ENCODE measurements at places on chromosomes 3 and 15.

GRCh38 chr3:126638790-126639189, 16.1 kb downstream of the TXNRD3 start:
- DNase-seq = no peak

DNA sequence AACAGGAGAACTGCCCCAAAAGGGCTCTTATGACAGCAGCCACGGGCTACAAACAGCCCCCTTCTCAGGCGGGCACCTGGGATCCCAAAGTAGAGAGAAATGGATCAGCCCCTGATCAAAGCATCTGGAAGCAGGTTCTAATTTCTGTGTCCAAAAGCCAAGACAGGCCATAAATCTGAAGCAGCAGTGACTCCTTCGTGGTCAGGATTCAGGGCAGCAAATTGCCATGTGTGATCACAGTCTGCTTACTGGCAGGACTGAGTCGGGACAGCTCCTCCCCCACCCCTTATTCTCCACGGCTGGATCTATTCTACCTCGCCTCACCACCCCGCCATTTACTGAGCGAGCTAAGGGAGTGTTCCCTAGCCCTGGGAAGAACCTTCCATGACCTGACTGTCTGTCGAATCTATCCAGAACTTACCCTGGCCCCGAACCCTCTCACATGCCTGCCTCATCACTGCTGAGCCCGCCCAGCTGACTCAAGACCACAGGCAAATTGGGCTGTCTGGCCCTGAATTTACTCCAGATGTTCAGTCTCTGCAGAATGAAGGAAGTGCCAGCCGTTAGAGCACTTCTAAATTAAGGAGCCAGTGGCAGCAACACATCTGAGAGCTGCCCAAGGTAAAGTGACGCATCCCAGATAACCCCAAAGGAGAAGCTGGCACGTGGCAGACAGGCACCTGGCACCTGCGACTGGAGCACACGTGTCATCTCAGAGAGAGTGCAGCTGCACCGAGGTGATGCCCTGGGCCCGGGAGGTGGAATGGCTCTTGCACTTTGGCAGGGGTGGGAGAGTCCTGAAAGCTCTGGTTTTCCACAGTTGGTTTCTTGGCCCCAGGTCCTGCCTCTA, 1.3 kb downstream of the LRRC15 start:
- no peak for DNase-seq

DNA sequence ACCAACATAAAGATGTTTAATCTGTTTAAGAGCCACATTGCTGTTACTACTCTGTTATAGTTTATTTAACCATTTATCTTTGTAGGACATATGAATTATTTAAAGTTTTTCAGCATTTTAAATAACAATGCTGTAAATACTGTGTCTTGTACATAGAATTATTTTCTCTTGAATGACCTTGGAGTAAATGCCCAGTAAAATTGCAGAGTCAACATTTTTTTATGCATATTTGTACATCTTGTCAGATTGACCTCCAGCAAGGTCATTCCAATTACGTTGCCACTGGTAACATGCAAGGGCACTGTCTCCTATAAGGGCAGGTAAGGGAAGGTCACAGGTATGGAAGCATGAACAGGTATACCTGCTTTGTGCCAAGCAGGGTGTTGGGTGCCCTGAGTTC, 64.3 kb downstream of the RLBP1 start:
- DNase-seq = no peak

- DNase-seq = no peak
Measured at GRCh38 chr15:60555291-60555690, 76.3 kb upstream of the ICE2 start.

GRCh38 chr15:26179906-26180305, 316.8 kb upstream of the ATP10A start:
- DNase-seq = no peak

GRCh38 chr15:80834906-80835305, 55.7 kb downstream of the CEMIP start:
- no peak for DNase-seq

GRCh38 chr3:38131621-38132369, 5.1 kb downstream of the ACAA1 start:
- DNase-seq = no peak

DNA sequence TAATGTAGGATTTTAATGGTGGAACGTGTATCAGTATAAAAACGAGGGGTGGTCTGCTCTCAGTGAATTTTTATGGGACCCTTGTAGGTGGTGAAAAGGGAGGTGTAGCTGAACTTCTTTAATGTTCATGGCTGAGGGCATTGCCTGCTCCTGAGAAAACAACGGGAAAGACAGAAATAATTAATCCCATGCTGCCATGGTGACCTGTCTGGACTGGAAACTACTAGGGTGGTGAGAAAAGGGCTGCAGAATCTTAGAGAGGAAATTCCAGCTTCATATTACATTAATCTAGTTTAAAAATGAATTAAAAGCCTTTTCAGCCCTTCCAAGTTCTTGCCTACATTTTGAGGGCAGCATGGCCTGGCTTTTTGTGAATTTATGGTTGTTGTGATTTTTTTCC, 47.6 kb downstream of the ZBTB38 start:
- no peak for DNase-seq

DNA sequence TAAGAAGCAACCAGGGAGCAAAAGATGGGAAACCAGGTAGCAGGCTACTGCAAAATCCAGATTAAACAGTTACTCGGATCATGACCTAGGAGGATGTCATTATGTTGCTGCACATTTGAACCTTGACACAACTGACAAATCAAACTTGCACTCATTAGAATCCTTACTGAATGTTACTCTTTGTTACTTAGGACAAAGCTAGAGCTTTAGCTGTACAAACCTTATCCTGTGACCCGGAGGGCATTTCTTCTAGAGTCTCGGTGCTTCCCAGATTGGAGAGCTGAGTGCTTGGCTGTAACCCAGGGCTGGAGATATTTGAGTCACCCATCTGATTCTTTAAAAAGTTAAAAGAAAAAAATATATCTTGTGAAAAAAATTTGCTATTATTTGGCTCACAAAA, 43.4 kb downstream of the DCP1A start:
- DNase-seq = no peak

GRCh38 chr3:175475765-175476164, 616.6 kb downstream of the NAALADL2 start:
- no peak for DNase-seq

GRCh38 chr3:49112262-49112661, 7.7 kb upstream of the QARS1 start:
- no peak for DNase-seq

DNA sequence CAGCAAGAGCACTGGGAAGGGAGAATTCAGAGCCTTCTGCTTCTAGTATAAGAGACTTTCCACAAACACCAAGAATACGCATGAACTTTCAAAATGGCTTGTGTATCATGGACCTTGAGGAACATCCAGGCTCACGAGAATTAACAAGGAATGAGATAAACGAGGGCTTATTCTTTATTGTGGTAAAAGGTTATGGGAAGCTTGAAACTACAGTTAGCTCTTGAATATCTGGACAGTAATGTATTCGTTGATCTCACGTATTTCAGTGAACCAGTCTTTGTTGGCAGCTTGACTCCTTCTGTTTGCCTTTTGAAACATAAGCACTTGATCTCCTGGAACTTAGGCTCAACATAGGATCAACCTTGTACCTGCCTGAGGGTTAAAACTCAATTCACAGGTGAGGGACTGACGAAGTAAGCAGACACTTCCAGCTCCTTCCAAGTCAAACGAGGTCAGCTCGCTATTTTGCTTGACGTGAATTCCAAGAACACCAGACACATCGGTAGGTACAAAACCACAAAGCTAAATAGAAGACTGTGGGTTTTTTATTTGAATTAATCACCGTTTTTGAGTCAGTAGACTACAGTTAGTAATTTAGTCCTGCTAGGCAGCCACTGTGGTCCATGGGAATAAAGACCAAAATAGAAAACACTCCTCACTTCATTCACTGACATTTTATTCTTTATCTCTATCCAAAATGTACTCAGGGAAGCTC, 30.8 kb downstream of the GALNT15 start:
- DNase-seq = no peak

DNA sequence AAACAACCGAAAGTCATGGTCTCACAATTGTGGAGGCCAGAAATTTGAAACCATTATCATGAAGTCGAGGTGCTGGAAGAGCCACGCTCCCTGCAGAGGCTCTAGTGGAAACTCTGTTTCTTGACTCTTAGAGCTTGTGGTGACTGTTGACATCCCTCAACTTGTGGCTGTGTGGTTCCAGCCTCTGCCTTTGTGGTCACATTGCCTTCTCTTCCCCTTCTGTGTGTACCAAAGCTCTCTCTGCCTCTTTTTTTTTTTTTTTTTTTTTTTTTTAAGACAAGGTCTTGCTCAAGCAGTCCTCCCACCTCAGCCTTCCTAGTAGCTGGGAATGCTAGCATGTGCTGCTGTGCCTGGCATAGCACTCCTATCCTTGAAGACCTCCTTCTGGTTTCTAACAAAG, 48.7 kb upstream of the CRTC3 start:
- DNase-seq = no peak

GRCh38 chr3:42290966-42291714, 25.2 kb upstream of the CCK start:
- DNase-seq = no peak

DNA sequence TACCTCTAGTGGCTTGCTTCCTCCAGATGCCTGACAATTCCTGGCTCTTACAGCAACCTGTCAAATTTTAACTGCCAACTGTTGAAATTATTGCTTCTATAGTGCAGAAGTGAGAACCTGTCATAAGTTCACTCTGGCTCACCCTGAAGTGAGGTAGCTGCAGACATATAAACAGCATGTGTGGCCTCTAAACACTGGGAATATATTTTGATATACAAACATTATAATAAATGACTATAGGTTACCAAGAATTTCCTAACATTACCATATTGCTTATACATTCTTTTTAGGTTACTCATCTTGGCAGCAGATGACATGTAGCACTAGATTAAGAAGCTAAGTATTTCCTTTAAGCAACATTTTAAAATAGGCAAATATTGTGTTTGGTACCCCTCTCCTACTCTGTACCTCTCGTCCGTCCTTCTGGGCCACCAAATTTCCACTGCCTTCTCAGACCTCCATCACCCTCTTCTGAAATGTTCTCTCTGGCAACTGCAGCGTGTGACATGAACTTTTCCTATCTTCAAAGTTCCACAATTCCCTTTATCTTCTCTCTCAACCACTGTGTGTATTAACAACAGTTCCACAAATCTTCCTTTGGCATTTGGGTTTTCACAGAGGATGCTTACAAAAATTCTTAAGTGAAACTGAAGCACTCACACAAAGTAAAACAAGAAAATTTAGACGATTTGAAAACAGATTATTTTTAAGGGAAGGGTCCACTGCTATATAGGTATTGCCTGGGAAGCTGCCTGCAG, 15.3 kb upstream of the XXYLT1 start:
- DNase-seq = no peak

DNA sequence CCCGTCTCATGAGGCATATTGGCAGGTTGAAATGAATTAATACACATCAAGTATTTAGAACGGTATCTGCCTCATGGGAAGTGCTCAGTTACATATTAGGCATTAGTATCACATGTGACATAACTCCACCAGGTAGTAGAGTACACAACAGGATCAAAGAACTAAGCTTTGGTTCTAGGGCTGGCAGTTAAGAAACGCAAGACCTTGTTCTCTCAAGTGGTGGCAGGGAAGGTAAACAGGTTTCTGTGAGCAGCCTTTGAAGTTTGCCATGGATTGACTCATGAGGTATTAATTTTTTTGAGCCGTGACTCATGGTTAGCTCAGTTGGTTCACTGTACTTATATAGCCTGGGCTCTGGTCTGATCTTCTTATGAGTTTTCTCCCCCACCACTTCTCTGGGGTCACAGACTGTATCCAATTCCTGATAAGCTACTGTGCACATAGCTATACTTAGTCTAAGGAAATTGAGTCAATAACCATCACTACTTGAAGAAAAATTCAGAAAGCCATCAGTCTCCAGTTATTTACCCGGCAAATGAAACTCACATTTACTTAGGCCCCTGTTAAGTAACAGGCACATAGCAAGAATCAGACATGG, 155.6 kb upstream of the STT3B start:
- DNase-seq = no peak

DNA sequence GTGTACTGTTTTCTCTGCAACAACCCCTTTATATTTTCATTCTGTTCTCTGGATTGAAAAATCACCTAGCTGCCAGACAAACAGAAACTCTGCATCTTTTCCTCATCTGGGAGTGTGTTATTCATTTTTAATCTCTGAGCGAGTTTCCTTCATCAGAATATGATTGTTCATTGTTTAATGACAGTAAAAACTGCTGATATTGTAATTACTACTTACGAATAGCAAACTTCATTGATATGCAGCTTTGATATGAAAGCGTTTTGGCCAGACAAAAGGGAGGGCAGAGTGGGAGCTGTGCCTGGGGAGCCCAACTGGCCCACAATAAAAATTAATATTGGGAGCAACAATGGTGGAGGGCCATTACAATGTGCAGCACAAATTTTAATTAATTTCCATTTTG, 132.7 kb upstream of the SKOR1 start:
- no peak for DNase-seq

DNA sequence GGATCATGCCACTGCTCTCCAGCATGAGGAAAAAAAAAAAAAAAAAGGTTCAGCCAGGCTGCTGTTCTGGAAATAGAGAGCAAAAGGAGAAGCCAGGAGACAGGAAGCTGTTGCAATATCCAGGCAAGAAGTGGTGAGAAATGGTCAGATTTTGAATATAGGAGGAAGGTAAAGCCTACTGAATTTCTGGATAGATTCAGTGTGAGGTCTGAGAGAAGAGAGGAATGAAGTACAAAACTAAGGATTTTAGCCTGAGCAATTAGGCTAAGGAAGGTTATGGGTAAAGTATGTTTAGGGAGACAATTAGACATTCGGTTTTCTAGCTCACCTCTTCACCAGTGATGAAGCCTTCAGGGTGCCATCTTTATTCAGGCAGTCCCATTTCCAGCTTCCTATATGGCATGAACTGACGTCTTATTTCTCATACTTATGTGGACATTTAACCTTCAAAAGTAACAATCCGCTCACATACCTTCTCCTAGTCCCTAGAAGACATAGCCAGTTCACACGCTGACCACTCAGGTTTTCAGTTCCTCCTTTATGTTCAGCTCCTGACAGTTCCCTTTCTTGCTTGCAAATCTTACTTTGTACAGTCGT, 57.2 kb downstream of the KIF9 start:
- DNase-seq = no peak

GRCh38 chr3:58419780-58420507, 13.7 kb downstream of the PDHB start:
- no peak for DNase-seq

- DNase-seq = peak; percentile 3
Measured at GRCh38 chr15:99928429-99928981, 195.3 kb upstream of the LYSMD4 start.

DNA sequence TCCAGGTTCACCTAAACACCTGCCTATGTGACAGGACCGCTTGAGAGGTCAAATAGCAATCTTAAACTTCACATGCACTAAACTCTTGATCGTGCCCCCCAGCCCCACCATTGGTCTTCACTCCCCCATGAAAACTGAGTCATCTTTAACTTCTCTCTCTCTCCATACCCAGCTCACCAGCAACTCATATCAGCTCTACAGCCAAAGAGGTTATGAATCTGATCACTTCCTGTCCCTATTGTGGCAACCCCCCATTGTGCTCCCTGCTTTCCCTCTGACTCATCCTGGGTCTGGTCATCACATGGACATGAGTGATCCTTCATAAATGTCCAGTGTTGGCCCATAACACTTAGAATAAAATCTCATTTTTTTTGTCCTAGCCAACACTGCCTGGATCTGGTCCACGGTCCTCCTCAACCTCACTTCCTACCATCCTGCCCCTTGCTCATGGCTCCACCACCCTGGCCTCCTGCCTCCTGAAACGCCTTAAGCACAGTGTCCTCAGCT, 103.4 kb upstream of the HACD2 start:
- no peak for DNase-seq

- DNase-seq = no peak
Measured at GRCh38 chr3:5093731-5094130, 28.4 kb upstream of the ARL8B start.

- DNase-seq = no peak
Measured at GRCh38 chr3:177530908-177531307, 333.6 kb upstream of the TBL1XR1 start.
